Large intestine (tissue), 12 donors: ENCODE measurements at places on chromosomes 12 and 14.

- no peak for DNase-seq
Observed at GRCh38 chr12:15629761-15630160, 159.4 kb downstream of the EPS8 start.

- peak; percentile 68 for DNase-seq
Observed at GRCh38 chr14:24861083-24861630, 188.8 kb downstream of the STXBP6 start.

DNA sequence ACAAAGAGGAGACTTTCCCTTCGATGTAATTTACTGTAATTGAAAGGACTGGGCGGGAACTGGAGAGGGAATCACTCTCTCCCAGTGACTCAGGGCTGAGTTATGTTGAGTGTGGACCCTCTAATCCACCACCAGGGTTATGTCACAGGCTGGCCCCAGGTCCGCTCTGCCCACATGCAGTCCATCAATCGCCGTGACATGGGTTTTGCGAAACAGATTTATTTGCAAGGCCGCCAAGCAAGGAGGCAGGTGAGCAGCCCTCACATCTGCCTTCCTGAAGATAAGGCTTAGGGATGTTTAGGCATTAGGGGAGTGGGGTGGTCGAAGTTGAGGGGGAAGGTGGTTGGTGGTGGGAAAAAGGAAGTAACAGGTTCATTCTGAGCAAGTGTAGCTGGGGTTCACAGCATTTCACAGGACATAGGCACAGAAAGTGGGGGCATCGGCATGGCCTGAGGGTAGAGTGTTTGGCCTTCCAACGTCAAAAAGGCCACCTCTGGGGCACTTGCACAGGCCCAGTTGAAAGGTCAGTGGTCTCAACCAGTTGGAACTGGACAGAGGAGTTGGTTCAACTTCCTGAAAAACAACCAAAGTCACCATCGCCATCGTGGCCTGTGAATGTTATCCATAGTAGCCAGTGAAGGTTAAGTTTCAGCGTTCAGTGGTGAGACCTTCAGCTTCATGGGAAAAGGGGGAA is 66.9 kb downstream of the DNAH10 start:
- DNase-seq, result no peak

DNA sequence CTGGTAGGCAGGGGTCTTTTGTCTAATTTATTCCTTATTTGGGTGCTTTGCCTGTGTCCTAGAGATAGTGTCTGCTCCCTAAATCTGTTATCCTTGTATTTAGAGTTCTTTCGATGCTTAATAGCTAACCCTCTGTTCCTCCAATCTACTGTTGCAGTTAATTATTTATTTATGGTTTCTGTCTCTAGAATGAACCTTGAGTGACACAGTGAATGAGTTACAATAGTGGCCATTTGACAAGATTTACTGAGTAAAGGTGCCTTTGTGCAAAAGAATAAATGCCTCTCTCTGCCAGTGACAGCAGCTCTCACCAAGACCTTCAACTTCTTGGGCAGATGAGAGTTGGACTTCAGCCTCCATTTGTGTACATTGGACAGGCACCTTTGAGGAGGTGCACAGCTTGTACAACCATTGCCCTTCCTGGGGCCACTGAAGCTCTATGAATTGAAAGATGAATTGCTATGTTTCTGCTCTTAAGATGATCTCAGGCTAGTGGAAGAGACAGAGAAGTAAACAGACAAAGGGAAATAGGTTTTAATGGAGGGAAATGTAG is 165.9 kb downstream of the DERA start:
- DNase-seq, result peak; percentile 54

GRCh38 chr12:50991291-50991690 is 34.9 kb downstream of the SLC11A2 start:
- DNase-seq, result no peak

GRCh38 chr12:77003246-77003645 is 62.1 kb downstream of the E2F7 start:
- DNase-seq, result no peak

- DNase-seq, result no peak
Observed at GRCh38 chr12:108744021-108744897, 12.9 kb upstream of the CORO1C start.

DNA sequence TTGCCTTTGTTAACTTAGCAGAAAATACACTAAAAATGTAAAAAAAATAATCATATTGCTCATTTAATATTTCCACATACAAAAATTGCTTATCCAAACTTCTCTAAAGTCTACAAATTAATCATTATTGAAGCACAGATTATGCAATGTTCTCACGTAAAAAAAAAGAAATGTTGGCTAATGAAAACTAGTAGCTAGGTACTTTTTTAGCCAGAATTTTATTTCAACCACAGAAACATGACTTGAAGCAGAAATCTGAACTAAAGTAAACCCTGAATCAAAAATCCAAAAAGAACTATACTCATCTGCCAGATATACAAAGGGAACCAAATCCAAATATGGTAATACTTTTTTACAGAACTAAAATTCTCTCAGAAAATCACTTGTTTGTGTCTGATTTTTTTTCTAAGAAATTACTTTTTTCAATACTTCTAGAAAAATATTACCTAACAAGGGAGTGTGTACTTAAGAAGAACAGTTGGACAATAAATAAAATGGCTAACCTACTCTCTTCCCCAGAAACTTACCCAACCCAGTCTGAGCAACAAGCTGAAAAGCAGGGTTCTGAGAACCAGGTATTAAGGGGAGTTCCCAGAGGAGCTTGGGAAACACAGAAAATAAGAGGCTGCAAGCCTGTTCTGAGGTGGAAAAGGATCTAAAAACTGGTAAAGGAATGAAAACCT is 78.4 kb upstream of the RAP1B start:
- no peak for DNase-seq

- peak; percentile 5 for DNase-seq
Observed at GRCh38 chr14:35534208-35534872, 376 bp downstream of the INSM2 start.

DNA sequence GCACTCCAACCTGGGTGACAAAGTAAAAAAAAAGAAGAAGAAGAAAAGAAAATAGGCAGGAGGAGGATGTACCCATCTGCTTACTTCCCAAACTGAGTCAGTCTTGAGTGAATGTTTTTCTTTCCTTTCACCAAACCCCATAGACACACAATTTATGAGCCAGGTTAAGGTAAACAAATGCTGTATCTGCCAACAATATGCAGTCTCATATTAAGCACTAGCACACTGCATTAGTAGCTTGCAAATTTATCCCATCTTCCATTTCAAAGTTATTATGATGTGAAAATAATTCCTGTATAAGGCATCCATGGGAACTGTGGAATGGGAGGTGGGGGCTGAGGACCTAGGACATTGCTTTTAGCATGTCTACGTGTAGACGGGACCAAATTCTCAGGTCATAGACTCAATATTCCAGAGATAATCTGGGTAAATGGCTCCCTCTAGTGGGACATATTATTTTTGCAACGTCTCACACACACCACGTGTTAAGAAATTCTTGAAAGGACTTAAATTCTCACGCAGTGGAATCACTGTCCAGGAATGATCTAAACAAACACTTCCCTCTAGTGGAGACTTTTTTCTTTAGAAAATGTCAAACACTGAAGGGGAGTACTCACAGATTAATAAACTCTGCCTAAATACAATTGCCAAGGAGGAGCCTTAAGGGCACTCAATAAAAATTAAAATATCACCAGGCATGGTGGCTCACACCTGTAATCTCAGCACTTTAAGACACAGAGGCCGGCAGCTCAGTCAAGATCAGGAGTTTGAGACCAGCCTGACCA is 17.1 kb upstream of the OR10P1 start:
- peak; percentile 78 for DNase-seq

DNA sequence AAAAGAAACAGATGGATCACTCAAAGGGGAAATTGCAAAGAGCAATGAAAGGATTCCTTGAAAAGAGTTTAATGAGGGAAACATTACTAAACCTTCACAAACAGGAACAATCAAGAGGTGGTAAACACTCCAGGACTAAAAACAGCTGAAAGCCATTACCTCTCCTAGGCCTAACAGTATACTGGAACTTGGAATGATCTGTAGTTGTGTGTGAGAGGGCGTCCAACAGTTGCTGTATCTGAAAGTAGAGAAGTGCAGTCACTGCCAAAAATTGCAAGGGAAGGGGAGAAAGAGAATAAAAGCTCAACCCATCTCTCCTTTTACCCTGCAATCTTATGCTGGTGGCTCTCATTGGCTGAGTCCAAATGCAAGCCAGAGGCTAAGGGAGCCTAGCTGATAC is 17.0 kb upstream of the MIS18BP1 start:
- no peak for DNase-seq

DNA sequence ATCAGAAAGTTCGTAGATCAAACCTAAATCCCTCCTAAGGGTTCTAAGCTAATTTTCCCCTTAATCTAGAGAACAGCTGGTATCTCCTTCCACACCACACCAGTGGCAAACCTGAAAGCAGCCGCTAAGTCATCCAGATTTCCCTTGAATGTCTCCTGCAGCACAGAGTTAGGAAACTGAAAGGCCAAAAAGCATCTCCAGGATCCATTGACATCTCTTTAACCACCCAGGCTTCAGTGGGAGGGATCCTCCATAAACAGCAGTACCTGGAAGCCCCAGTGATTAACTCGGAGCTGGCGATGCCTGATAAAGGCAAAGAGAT is 47.6 kb downstream of the CRACR2A start:
- no peak for DNase-seq

- DNase-seq, result no peak
Observed at GRCh38 chr14:90630171-90630806, 185.9 kb downstream of the TTC7B start.

DNA sequence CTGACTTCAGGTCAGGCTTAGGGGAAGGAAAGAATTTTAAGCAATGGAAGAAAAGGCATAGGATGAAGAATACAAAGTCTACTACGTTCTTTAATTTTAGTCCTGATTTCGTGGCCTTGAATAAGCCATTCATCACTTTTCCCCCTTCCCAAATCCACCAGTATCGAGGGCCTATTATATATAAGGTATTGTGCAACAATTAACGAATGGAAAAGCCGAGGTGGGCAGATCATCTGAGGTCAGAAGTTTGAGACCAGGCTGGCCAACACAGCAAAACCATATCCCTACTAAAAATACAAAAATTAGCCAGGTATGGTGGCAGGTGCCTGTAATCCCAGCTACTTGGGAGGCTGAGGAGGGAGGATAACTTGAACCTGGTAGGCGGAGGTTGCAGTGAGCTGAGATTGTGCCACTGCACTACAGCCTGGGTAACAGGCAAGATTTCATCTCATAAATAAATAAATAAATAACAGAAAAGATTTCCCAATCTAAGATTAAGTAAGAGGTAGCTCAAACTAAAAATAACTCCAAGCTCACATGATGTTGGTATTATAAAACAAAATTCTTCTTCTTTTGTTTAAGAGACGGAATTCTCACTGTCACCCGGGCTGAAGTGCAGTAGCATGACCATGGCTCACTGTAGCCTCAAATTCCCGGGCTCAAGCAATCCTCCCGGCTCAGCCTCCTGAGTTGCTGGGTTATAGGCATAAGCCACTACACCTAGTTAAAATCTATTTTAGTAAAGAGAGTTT is 58.3 kb upstream of the NR2C1 start:
- DNase-seq, result no peak

GRCh38 chr12:26741584-26742227 is 91.3 kb downstream of the ITPR2 start:
- DNase-seq, result no peak

DNA sequence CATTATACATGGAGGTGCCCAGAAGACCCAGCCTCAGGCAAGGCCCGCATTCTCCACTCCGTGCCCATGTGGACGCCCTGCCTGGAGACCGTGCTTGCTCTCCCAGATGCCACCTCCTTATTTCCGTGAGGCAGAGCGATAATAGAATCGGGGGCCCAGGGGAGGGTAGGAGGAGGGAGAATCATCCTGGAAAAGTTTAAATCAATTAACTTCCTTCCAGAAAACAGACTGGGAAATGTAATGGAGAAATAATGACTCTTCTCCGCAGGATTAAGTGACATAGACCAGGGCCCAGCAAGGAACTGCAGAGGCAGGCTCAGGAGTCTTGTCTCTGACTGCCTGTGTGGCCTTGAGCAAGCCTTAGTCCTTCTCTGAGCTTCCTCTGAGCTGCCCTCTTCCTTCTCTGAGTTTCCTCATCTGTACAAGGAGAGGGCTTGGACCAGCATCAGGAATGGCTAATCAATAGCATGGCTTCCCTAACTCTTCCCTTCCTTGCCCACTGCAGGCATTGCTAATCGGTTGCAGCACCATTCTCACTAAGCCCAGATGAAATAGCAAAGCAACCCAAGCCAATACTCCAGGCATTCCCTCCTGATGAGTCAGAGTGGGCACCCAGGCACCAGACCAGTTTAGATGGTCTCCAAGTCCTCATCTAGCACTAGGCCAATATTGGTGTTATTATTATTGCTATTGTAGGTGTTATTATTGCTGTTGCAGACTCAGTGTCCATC is 11.3 kb upstream of the FAM222A start:
- no peak for DNase-seq

DNA sequence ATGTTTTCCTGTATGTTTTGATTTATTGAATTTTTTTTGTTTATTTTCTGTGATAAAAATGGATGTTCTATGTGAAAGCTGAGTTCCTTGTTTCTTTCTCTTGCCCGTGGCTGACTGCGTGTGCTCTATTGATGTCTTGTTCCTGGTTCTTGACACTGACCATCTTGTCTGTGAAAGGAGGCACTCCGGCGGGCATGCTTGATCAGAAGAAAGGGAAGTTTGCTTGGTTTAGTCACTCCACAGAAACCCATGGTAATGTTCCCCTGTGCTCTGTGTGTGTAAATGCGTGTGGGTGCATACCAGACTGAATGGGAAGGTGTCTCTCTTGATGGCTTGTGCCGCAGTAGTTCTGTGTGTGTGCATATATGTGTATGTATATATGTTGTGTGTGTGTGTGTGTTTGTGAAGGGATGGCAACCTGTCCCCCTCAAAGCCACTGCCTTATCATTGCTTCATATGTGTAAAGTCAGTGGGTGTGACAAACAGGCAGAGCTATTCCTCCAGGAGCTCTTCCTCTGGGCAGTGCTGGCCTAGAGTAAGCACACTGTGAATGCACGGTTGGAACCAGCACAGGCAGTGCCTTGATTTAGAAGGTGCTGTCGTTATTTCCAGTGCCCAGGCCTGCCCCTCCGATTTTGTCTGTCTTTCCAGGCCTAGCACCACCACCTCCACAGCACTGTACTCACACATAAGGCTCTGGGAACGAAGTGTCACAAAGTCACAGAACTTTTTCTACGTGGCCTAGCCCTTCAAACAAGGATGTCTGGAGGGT is 247.3 kb upstream of the FKBP4 start:
- no peak for DNase-seq

DNA sequence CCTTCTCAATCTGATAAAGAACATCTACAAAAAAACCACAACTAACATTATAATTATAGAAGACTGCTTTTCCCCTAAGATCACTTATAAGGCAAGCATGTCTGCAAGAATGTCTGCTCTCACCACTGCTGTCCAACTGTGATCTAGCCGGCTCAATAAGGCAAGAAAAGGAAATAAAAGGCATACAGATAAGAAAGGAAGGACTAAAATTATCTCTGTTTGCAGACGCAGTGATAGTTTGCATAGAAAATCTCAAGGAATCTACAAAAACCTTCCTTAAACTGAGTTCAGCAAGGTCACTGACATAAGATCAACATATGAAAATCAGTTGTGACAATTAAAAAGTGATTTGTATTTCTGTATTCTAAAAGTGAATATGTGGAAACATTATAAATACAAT is 138.0 kb upstream of the EGLN3 start:
- DNase-seq, result no peak
